Fibroblast of villous mesenchyme (primary cell): ENCODE measurements at places on chromosomes 11 and 22.

GRCh38 chr11:128311742-128312719, 275.3 kb downstream of the ETS1 start:
- no peak for DNase-seq

- DNase-seq, result peak; percentile 10
Observed at GRCh38 chr11:121059605-121060004, 35.7 kb downstream of the TBCEL start.

DNA sequence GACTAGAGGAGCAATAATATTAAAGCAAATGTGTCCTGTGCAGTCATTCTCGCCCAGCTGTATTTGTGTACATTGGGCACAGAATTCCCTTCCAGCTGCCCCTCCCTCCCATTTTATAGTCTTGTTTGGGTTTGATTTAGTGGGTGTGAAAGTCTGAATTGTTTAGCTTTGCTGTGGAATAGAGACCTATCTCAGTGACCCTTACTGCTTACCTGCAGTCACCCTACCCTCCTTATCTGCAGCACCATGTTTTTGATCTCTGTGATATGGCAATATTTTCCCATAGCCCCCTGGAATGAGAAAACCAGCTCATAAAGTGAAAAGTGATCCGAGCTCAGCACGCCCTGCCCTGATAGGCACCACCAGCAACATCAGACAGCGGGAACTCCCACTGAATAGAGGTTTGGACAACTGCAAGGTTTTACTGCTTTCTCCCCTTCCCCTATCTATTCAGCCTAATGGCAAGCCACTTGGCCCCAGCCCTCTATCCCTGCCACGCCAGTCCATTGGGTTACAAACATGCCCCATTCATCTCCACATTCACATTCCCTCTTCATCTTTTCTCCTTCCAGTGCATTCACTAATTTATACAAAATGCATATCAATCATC, 199.0 kb downstream of the ETS1 start:
- DNase-seq, result no peak

DNA sequence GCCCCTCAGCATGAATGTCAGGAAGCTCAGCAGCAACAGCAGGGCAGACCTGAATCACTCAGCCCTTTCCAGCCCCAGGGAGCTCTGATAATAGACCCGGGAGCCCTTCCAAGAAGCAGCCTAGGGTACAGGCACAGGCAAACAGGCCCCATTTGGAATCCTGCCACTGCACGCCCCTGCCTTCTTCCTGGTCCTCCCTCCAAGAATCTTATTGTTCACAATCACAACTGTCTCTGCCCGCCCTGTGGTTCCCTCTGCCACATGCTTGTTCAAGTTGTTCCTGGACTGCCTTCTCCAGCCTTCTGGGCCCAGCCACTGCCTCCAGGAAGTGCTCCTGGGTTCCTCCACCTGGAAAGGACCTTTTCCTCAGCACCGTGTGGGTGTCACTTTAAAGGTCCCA, 54.6 kb downstream of the LRRC32 start:
- DNase-seq, result no peak

DNA sequence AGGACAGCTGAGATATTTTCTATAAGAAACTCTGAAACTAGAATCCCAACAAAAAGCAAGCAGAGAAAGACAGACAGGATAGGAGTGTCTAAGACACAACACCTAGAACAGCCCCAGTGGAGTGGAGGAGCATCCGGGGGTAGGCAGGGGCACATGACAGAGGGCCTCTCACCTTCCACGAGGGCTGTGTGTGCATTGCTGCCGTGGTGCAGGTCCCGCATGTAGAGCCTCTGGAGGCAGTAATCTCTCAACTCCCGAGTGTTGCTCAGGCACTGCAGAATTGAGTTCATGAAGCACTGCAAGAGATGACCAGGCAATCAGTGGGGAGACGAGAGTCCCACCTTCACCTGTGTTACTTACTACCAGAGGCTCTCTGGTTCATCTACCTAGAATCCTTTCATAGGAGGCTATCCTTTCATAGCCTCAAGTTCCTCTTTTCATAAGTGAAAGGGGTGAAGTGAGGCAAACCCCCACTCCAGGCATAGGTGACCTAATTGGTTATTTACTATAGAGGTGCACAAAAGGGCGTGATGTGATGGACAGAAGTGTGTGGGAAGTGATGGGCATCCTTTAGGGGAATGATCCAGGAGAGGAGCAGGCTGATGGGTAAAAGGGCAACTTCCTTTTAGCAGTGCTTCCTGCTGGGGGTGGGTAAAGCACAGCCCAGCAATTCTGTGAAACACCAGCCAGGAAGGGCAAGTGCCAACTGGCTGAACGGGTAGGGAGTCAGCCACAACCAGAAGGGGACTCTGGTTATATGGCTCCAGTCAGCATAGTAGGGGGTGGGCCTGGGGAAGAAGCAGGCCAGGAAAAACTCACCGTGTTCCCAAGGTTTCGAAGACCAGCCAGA, 13.1 kb upstream of the MFRP start:
- no peak for DNase-seq

DNA sequence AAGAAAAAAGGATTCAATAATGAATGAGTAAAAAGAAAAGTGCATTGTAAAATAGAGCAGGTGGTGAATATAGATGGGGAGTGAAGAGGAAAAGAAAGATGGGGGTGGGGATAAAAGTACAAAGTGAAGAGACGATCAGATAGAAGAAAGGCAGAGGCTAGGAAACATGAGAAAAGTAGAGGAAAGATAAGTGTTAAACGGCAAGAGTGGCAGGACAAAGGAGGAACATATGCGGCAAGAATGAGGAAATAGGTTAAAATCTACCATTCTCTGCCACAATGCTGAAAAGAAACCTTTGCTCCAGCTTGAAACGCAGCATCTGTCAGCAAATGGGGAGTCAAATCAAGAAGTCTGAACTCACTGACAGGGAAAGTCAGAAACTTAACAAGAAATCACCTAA, 6.8 kb downstream of the FUT4 start:
- DNase-seq, result no peak

- peak; percentile 1 for DNase-seq
Observed at GRCh38 chr11:33941637-33942160, 49.8 kb upstream of the LMO2 start.

DNA sequence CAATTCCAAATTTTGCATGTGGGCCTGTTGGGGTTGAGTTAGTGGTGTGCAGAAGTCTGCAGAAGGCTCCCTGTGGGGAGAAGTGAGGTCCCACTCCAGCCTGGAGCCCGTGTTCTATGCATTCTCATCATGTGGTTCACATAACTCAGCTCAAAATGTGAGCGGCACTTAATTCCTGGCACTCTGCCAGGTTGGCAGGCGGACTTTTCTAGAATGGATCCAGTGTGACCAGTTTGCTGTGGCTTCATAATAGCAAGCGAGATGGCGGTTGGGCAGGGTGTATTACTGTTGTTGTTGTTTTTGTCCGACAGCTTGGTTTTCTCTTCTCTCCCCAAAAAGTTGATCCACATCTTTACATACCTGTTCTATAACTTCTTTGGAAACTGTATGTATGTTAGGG, 146.8 kb upstream of the TTC12 start:
- no peak for DNase-seq
